NCI-H2107 (cell line): ENCODE measurements at places on chromosomes 16 and 17.

DNA sequence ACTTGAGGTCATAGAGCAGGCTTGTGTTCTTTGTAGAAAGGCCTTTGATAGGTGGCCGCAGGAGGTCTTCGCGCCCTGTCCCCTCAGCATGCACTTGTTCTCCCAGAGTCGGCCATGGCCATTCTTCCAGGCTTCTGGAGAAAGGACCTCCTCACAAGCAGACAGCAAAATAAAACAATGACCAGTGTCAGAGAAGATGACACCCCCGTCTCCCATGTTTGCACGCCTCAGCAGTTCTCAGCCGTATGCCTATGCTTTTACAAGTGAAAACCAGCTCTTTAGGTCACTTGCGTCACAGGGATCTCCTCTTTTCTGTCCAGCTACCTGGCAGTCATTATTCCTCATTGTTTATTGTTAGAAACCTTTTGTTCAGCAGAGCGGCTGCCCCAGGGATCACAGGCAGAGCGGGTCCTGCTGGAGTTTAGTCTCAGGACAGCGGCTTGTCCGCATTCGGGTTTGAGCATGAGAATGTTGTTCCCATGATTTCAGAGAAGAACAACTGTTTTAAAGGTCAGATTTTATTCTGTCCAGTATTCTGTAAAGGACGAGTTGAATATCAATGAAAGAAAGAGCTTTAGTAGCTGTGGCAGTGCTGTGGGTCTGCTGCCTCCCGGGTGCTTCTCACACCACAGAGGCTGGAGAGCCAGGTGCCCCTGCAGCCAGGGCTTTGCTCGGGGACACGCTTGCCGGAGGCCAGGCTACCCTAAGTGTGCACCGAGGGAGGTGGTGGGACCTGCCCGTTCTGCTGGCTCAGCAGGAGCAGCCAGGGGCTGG is 123.9 kb downstream of the RPTOR start:
- no peak for DNase-seq

- no peak for DNase-seq
Observed at GRCh38 chr17:27497696-27498095, 41.4 kb downstream of the KSR1 start.

DNA sequence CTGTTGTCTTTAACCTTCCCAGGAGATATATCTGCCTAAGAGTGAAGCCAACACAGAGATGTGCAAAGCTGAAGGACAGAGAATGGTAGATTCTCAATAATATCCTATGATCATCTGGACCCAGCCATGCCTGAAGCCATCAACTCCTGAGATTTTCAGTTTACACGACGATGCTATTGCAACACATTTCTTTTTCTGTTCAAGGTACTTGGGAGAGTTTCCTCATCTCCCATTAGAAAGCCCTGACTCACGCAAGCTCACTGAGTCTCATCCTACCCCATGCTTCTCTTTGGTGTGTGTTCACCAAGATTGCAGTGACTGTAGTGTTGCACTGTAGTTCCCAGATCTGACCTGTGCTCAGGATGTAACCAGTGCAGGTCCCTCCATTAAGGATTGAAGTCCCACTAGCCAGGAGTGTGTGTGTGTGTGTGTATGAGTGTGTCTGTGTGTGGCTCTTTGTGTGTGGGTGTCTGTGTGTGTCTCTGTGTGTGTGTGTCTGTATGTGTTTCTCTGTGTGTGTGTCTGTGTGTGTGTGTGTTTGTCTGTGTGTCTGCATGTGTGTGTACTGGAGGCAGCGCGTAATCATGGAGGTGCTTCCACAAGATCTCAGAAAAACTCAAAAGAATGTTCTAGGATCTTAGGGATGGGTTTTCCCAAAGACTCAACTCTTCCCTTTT is 15.5 kb downstream of the CES1 start:
- DNase-seq, result no peak

DNA sequence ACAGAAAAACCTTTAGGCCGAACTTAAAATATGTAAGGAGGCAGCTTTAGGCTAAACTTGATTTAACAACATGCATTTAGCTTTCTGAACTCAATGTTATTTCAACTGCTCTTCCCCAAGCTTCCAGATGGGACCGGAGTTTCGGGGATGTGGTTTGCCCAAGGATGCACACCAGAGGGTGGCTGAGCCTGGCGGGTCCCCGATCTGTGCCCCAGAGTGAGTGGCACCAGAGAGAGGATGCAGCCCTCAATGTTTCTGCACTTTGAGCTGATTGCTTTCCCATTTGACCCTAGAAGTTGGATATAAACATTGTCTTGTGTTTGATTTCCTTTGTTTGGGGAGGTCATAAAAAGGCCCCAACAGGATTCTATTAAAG is 348.0 kb upstream of the TNRC6C start:
- no peak for DNase-seq

GRCh38 chr17:81858170-81858966 is 2.0 kb downstream of the P4HB start:
- no peak for DNase-seq

- DNase-seq, result no peak
Observed at GRCh38 chr17:83193336-83194185, 114.2 kb downstream of the METRNL start.

GRCh38 chr16:50251375-50252081 is 14.8 kb upstream of the ADCY7 start:
- DNase-seq, result no peak

GRCh38 chr17:44374306-44375195 is 10.9 kb upstream of the FAM171A2 start:
- no peak for DNase-seq

GRCh38 chr16:21071741-21072140 is 78.9 kb downstream of the DNAH3 start:
- no peak for DNase-seq

- no peak for DNase-seq
Observed at GRCh38 chr17:57470906-57471305, 214.6 kb downstream of the MSI2 start.

DNA sequence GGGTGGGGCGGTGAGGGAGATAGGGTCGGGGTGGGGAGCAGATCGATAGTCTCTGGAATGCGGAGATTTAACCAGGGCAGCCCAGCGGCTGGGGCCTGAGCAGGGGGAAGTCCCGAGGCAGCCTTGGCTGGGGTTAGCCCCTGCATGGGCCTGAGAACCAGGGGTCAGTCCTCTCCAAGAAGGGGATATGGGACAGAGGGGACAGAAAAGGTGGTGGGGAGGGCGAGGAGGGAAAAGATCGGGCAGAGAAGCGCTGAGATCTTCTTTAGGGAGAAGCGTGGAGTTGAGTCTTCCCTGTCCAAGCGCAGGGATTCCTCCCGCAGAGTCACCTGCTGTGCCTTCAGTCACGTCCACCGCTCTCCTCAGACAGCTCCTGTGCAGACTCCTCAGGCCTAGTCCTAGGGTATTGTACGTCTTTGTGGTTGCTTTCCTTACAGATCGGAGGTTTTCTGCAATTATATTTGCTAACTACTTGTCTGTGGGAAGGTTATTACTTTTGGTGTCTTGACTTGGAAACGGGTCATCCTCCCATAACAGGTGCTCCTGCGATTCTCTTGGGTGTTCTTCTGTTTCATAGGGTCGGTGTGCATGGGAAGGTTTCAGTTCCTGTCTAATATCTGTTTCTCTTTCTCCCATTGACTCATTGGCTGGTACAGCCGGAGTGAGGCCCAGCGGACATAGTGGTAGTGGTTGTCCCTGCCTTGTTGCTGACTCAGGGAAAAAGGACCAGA is 952 bp downstream of the CD300A start:
- no peak for DNase-seq

- no peak for DNase-seq
Observed at GRCh38 chr17:41474863-41475262, 6.1 kb downstream of the KRT35 start.

GRCh38 chr17:43428524-43428923 is 29.7 kb downstream of the ARL4D start:
- DNase-seq, result no peak

DNA sequence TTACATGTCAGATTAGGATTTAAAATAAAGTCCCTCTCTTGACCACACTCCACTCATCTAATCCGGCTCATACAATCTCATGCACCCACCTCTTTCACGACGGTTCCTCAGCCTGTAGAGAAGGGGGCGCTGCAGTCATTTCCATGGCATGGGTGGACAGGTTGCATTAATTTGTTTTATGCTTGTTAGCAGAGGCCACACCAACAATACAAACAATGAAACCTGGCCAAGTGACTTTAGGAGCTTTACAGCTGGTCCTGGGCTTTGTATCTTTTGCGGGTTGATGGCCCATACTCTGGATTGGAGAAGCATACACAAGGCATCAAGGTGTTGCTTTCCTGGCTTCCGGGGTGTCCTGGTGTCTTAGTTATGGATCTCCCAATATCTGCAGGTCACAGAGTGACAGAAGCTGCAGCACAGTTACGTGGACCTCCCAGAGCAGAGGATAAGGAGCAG is 9.7 kb upstream of the SNF8 start:
- no peak for DNase-seq

DNA sequence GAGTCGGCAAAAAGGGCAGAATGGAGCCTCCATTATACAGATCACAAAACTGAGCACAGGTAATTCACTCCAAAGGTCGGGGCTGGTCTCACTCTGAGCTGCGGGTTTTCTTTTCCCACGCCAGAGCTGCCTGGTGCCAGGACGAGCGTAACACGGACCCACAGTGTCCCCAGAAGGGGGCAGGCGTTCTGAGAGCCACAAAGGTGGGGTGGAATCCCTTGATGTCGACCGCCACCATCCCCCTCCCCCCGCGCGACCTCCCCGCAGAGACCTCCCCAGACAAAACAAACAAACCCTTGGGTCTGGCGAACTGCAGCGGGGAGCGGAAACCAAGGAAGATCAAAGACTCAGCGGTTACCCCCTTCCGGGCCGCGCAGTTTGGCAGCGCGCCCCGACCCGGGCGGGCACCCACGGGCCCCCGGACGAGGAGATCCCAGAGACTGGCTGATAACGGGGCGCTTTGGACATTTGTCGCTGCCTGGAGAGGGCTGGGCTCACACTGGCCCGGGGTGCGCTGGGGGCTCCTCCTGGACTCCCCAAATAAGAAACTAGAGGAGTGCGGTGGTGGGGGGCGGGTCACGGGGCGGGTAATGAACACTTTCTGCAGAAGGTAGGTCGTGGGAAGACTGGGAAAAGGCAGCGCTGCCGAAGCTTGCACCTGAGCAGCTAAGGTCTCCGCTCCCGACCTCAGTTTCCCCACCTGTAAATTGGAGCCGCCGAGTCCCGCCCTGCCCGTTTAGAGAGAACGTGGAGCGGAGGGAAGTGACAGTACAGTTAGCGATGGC is 664 bp upstream of the NKD1 start:
- DNase-seq, result no peak

GRCh38 chr16:88380619-88381018 is 2.1 kb upstream of the ZNF469 start:
- no peak for DNase-seq

- peak; percentile 28 for DNase-seq
Observed at GRCh38 chr17:6654841-6655731, 3.5 kb downstream of the C17orf100 start.

- DNase-seq, result peak; percentile 58
Observed at GRCh38 chr17:57902800-57903759, 52.1 kb downstream of the CUEDC1 start.
